ENCODE measurements at places on chromosomes 2 and 18.

GRCh38 chr2:15506229-15506819 lies 54.8 kb downstream of the NBAS start:
- no peak for DNase-seq

GRCh38 chr2:166179201-166179600 lies 51.4 kb upstream of the SCN1A start:
- no peak for DNase-seq

DNA sequence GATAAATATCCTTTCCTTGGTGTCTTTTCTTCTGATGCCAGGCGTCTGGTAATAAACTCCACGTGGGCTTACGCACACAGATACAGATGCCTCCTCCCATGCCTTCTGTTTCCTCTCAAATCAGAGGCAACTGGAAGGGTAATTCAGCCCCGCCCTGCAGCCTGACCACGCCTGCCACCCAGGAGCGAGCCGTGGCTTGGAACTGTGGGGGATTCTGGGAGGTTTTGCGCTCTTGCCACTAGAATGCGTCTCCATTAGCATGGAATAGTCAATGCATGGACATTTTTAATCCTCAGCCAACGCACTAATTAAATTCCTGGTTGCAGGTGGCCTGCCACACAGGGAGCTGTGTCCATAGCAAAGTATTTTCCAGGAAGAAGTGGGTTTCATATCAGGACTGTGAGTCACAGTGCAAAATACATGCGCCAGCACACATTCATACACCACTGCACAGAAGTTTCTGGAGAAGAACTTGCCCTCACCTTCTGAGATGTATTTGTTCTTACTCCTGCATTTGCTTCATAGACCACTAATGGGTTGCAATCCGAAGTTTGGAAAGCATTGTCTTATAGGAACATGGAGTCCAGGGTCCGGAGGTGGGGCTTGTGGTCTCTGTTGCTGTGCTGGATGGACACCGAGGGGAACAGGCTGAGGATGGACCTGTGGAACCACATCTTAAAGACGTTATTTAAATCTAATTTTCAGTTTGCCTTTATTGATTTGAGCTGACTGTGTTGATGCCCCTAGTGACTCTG lies 151.4 kb downstream of the LDLRAD4 start:
- no peak for DNase-seq

DNA sequence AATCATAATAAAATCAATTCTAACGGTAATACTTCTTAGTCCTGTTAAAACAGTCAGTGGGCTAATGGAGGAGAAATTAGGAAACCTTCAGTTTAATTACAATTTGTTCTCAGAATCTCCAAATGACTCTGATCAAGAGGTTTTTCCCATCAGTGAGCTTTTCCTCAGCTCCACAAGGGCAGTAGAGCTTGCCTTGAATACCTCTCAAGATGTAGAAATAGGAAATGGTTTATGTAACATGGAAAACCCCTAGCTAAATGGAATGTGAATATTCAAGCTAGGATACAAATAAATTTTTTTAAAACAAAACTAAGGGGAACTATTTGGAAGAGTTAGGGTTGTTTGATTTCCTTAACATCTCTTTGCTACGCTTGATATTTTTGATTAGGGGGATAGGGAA lies 87.5 kb downstream of the PLEKHM3 start:
- no peak for DNase-seq

DNA sequence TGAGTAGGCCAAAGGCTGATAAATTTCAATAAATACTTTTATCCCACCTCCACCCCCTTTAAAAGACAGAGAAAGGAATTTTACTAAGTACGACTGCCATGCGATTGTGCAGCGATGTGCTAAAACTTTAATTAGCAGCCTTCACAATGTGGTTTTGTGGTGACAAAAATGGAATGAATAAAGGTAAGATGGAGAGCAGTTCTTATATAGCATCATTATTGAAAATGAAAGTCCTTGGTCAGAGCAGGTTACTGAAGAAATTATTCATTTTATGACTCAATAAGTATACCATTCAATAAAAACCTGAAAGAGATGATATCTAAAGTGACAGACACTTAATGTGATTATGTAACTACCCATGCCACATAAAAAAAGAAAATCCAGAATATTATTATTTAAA lies 33.2 kb upstream of the MTIF2 start:
- no peak for DNase-seq

- no peak for DNase-seq
Observed at GRCh38 chr18:2912357-2913299, 65.8 kb downstream of the EMILIN2 start.

- DNase-seq: no peak
Observed at GRCh38 chr18:31697351-31698298, 13.2 kb upstream of the B4GALT6 start.

- no peak for DNase-seq
Observed at GRCh38 chr18:53850902-53851301, 373.6 kb downstream of the MBD2 start.

DNA sequence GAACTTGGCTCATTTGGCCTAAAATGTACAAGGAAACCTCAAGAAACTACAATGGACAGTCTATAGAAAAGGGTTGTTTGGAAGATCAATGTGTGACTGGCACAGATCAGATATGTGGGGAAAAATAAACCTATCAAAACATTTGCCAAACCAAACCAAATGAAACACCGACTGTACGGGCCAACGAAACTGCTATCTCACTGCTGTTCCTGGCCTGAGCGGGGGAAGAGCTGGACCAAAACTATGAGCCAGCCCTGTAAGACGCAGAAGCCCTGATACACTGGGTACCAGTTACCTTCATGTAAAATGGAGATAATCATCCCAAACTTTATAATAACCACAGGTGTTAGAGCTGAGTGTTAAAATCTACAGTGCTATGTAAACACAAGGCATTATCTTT lies 11.7 kb downstream of the CDC42EP3 start:
- DNase-seq: no peak

DNA sequence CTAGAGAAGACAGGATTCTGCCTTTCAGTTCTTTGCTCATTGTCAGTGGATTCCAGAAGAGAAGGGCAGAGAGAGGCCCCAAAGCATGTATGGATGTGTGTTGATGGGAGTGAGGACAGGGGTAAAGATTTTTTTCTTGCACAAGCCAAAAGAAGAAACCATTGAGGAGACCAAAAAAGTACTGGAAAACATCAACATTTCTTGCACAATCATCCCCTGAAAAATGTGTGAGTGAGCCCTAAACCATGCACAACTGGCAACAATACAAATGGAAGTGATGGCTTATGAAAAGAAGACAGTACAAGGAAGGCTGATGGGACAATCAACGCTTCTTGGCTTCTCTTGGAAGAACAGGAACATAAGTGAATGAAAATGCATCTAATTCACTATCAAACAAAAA lies 5.6 kb upstream of the SMAD7 start:
- DNase-seq: no peak

DNA sequence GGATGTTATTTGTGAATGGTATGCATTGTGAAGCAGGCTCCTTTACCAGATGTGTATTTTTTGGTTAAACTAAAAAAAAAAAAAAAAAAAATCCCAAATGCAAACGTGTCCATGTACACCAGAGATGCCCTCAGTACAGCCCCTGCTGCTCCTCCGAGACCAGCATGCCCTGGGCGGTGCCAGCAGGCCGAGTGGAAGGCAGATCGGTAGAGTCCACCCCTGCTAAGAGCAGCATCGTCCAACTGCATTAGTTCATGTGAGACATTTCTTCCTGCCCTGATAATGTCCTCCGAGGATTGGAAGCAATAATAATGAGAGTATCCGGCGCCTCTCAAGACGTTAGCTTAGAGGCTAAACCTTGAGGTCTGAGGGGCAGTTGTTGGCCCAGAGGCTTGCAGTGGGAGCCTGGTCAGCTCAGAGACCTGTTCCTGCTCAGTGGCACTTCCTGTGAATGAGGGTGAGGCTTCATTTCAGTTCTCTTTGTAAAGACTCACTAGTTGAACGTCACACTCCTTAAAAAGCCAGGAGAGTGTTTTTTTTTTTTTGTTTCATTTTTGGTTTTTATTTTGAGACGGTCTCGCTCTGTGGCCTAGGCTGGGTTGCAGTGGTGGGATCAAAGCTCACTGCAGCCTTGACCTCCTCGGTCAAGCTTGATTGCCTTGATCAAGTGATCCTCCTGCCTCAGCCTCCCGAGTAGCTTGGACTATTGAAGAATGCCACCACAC lies 5.6 kb downstream of the SLC66A3 start:
- no peak for DNase-seq

DNA sequence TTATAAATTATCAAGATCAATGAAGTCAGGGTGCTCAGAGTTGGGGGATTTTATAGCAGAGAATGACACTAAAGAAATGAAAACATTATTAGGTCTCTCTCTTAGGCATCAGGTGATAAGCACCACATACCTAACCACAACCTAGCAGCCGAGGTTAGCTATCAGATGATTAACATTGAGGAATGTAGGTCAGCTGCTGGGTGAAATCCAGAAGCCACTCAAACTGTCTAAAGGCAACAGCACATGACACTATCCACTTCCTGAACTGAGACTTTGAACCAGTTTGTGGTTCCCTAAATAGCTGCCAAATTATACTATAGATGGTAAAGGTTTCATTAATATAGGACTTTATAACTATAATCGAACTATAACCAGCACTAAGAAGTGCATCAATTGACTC lies 4.7 kb downstream of the EPG5 start:
- no peak for DNase-seq

All from germinal center (tissue), 1 donor.